ENCODE measurements at places on chromosomes 16 and 17. TPM values are rescaled to one million over a fixed set of nuclear protein-coding genes. Genes with fewer than 3 reads are reported as not detected.

DNA sequence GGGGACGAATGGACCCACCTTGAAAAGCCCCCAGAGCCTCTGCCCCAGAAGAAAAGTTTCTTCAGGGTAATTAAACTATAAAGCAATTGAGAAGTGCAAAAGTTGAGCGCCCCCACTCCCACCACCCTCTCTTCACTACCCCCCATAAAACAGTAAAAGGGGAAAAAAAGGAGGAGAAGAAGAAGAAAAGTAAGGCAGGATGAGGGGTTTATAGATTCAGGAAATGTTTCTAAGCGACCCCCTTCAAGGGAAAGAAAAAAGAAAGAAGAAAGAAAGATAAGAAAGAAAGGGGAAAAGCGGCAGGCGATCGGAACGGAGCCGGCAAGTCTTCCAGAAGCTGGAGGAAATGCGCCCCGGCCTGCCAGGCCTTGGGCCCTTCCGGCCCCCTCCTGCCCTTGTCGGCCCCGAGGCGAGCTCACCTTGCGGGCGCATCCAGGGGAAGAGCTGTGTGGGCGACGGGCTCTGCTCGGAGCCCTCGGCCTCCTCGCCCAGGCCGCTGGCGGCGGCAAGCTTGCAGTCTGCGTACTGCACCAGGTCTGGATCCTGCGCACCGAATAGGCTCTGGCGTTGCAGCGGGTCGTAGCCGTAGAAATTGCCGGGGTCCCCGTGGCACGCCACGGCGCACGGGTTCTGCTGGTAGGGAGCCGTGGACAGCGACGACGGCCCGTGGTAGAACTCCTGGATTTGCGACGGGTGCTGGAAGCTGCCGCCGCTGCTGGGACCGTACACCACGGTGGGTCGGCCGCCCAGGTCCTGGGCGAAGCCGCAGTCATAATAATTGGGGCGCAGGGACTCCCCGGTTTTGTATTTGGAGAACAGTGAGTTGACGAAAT lies 1.0 kb downstream of the HOXB8 start:
- DNase-seq: no peak

GRCh38 chr16:9053006-9053601 lies 38.3 kb upstream of the HAPSTR1 start:
- DNase-seq: no peak

GRCh38 chr16:81928271-81928918 lies 82.9 kb downstream of the SDR42E1 start:
- DNase-seq: no peak

GRCh38 chr16:86398622-86399021 lies 111.7 kb upstream of the FOXF1 start:
- no peak for DNase-seq

GRCh38 chr17:82294064-82294773 lies 20.7 kb upstream of the CSNK1D start:
- DNase-seq: no peak

- no peak for DNase-seq
Measured at GRCh38 chr17:7915179-7915610, 894 bp downstream of the RNF227 start.

DNA sequence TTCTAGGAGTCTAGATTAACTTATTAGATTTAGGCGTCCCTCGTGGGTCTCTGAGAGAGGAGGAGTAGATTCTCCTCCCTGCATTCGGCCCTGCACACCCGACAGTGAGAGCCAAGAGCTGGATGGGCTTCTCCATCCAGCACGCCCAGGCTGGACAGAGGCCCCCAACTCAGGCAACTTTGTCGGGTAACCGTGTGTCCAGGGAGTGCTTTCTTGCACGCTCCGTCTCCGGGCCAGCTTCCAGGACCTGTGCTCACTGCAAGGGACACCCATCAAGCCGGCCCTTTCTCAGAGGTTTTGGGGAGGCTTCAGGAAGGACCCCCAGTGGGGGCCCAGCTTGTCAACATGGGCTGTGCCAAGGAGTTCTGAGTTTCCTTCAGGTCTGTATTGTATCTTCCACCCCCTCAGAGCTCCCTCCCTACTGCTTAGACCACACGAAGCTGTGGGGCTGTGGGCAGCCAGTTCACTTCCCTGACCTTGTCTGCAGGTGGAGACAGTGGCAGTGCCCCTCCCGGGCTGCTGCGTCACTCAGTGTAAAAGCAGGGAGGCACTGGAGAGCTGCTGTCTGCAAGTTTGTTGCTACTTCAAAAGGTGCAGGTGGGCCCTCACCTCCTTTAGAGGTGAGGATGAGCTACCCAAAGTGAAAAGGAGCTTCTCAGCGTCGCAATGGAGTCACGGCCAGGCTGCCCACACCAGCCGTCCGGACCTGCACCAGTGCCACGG lies 24.0 kb upstream of the C16orf78 start:
- DNase-seq: no peak

DNA sequence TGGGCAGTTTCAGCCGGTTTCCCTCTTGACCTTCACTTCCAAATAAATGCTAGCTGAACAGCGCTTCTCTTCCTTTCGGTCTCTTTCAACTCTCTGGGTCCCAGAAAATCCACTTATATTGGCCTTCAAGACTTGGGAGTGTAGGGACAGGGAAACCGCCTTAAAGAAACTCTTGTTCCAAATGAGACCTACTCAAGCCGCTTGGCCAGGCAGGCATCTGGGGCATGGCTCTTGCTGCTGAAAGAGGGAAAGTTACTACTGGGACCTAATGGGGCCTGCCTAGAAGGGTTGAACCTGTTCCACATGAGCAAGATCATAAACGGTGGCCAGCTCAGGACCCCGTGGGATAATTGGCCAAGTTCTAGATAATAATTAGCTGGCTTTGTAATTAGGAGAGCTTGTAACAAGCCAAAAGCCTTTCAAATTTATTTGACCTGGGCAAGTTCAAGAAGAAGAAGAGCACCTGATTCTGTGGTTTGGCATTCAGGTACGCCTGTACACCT lies 13.2 kb downstream of the CDH1 start:
- DNase-seq: no peak

DNA sequence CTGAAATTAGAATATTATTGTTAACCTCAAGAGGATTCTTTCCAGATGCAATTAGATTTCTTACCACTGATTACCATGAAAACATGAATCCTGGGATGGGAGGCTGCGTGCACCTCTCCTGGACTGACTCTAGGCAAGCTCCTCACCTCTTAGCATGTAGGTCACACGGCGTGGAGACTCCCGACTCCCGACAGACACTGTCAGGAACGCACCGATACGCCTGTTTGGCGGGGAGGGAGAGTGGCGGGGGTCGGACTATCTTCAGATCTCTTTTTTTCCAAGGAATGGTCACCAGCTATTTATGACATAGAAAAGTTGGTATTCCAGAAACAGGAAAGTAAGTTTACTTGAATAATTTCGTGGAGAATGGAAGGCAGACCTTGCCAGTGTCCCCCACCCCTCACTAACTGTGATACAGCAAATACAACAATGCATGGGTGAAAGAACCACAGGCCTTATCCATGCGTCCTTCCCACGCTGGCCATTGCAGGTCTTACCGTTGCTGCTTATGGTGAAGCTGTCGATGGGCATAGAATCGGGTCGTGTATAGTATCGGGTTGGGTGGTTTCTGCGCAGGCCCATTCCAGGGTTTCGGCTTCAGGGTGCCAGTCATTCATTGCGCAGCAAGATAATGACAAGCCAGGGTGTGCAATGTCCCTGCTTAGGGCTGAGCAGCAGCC lies 62.6 kb upstream of the ENDOV start:
- DNase-seq: no peak

The KCNH4 gene
- 0.41 TPM for total RNA-seq

The FAM234A gene
- 17.1 TPM for total RNA-seq

The EPX gene
- not detected for total RNA-seq

The PIMREG gene
- total RNA-seq: 4.1 TPM
